Activated CD8-positive, alpha-beta memory T cell treated with anti-CD3 and anti-CD28 coated beads for 24 hours (primary cell): ENCODE measurements at places on chromosomes 3 and 15.

DNA sequence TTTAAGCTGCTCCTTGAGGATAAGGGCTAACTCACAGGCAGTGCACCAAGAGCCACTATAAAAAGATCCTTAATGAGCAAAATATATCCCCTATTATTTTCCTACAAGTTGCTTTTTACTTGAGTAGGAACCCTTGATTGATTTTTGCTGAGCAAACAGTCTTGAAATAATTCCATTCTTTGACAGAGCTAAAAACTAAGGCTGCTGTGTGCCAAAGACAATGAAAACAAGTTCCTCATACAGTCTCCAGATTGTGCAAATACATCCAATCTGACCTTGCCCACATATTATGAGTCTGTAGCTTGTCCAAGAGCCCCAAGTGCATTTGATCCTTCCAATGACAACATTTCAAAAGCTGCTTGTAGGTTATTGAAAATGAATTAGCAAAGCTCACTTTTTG is 15.0 kb downstream of the PRKAR2A start:
- DNase-seq = no peak

DNA sequence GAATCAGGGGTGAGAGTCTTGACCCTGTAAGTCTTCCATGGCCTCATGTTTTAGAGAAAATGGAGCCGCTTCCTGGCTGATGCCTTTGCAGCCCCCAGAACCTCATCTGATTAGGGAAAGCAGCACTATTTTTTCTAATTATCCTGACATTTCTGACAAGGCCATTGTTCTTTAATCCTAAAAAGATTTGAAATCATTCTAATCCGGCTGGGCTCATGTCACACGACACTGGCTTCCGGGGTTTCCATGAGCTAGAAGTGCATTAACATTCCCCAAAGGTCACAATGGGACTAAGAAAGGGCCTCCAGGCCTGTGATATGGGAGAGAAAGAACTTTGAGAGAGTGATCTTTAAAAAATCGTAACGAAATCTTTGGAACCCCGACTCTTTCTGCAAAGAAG is 33.1 kb downstream of the RBP2 start:
- DNase-seq = no peak

- DNase-seq = no peak
Observed at GRCh38 chr15:35444557-35445204, 101.3 kb downstream of the DPH6 start.

- no peak for DNase-seq
Observed at GRCh38 chr15:86384186-86384585, 304.5 kb downstream of the AGBL1 start.

DNA sequence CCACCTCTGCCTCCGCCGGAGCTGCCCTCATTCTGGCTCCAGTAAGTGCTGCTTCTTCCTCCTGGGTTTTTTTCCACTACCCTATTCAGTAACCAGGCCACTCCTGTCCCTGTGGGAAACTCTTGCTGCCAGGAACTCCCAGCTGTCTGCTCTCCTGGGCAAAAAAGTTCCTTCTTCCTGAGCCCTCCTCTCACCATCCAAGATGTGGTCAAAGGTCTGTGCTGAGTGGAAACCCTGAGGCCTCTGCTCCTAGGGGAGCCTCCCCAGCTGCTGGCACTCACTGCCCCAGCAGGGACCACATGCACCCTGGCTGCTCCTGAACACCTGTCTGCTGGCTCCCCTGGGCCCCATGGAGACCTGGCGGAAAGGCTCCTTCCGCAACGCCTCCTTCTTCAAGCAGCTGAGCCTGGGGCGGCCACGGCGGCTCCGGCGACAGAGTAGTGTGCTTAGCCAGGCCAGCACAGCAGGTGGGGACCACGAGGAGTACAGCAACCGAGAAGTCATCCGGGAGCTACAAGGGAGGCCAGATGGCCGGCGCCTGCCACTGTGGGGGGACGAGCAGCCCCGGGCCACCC is 454 bp downstream of the C15orf62 start:
- DNase-seq = no peak

DNA sequence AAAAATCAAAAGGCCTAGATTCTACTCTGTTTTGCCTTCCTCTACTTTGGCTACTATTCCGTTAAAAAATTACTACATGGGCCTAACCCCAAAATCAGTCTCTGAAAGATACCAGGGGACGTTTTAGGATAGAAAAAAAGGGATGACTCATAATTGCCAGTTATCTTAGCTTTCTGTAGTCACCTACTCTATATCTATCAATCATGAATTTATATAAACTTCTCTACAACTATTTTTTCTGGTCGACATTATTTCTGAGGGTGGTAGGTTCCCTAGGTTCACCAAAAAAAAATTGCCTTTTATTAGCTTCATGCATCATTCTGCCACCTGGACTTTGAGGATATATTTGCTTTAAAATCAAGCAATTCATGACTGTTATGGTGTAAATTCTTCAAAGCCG is 36.5 kb downstream of the RAF1 start:
- DNase-seq = no peak

DNA sequence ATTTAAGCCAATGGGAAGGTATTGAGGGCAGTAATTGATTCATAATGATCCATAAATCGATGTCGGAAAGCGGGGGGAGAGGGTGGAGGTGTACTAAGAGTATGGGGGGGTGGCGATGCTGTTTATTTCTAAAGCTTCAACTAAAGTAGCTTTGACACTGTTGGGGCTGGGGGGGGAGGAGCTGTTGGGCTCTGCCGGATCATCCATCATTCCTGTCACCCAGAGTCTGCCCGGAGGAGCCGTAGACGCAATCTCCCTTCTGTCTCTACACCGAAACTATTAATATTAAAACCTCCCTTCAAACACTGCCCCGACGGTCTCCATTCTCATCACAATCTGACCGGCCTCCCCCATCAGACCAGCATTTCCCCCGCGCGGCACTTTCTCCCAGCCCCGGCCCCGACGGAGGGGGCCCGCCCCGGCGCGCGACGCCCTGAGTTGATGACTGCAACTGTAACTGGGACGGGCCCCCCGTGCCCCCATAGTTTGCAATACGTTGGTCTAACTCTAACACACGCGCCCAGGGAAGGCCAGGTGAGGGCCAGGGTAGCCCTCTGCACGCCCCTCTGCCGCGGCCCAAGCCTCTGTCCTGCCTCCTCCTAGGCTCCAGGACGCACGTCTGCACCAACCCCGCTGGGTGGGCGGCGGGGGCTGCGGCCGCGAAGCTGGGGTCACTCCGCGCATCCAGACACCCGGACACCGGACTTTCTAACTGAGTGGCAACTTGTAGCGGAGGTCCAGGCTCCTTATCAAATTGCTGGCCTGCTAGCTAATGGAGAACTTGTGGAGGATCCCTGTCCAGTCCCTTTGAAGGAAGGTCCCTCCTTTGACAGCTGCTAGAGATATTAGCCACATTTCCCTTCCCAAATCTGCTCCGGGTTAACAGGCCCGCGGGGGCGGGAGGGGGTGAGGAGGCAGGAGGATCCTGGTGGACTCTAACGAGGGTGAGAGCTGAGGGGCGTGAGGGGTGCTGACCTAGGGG is 212.0 kb downstream of the MEIS2 start:
- DNase-seq = no peak

DNA sequence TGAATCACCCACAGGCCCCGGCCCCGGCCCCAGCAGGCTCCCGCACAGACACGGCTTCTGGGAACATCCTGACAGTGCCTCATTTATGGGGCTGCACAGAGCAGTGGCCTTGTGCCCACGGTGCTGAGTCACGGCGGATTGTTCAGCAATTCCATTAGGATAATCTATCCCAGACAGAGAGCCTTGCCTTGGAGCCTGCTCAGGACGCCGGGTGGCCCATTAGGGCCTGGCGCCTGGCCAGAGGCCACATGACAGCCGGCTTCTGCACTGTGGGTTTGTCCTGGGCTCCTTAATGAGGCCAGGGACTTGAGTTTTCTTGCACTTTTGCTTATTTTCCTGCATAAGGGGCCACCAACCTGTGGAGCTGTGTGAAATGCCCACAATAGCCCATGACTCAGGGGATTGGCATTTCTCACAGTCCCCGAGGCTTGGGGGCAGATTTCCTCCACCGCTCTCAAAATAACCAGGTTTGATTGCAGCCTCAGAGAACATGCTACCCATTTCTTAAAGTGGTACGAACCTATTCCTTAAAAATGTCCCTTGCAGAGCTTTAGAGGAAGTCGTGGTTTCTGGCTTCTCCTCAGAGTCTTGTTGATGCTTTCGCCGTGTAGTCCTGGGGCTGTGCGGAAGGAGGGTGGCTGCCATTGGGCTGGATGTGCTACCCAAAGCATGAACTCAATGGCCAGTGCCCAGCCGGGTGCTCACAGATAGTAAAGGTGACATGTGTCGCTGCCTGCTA is 19.0 kb downstream of the SYNM start:
- no peak for DNase-seq

GRCh38 chr3:119601154-119601553 is 3.5 kb downstream of the PLA1A start:
- DNase-seq = no peak

DNA sequence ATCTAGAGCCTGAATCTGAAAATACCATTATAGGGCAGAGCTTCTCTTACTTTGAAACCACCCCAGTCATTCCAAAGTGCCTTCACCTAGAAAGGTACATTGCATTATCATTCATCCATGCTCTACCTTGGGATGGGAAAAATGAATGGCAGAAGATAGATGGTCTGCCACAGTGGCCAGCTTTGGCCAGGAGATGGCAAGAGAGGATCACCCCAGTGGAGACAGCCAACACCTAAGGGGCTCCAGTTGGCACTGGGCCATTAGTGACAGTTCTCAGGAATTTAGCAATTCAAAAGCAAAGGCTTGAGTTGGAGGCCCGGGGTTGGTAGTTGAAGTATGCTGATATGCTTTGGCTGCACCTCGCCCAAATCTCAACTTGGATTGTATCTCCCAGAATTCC is 253.6 kb upstream of the MRPL3 start:
- no peak for DNase-seq

DNA sequence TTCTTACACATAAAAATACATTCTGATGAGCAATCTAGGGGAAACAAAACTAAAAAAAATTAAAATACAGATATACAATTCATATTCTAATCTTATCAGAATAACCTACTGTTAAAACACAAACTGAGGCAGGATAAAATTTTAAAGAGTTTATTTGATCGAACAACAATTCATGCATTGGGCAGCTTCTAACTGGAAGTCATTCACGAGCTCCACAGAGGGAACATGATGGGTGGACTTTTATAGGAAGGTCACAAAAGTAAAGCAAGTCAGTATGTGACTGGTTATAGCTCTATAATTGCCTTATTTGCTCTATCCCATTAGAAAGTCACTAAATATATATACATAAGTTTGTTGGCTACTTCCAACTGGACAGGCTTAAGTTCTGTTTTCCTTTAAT is 1057.5 kb upstream of the CFAP20DC start:
- DNase-seq = no peak

DNA sequence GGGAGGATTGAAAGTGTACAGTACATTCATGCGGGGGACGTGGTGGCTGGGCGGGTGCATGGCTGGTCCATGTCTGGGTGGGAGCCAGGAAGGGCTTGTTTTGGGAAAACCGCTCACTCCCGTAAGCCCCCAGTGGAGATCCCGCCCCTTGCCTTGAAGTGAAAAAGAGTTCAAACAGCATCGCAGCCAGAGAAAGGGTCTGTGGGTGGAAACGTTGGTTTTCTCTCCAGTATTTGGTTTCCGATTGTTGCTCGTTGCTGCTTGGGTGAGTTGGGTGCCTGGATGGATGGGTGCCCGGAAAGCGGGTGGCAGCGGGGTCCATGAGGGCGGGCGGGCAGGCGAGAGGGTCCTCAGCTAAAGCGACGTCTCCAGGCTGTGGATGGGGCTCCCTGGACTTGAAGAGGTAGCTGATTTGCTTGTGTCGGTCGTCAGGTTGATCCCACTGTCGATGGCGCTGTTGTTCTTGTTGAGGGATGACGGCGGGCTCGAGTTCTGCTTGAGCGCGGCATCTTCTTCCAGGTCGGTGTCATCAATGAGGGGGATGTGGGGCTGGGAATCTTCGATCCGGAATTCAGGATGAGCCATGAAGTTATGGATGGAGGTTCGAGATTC is 7.7 kb upstream of the SEC13 start:
- no peak for DNase-seq

DNA sequence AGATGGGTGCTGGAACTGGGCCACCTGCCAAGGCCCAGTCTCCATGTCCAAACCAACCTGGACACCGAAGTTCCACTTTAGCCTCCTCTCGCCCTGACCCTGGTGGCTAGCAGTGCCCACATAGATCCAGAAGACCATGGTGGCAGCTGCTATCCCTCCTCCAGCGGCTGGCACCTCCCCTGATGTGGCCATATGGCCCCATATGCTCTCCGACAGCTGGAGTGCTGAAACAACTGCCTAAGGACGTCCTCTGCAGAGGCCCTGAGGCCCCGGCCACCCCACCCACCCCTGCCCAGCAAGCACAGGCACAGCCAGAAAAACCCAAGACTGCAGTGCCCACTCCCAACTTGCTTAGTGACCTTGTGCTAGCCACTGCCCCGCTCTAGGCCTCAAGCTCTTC is 182.3 kb upstream of the LINGO1 start:
- no peak for DNase-seq

DNA sequence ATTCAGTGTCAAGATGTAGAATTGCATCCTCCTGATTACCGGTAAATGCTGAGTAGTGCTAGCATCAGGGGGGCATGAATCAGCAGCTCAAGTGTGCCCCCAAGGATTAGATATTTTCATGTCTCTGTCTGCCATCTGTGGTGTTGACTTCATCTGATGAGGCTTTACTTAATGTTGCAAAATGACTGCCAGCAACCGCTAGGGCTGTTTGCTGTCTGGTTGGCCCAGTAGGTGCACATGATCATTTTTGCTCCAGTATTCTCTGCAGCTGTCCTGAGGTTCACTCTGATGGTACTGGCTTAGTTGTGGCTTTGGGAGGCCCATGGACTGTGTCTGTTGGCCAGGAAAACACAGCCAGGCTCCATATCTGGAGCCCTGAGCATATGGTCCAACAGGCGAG is 316.4 kb downstream of the SOX2 start:
- no peak for DNase-seq

GRCh38 chr3:190941694-190942260 is 79.3 kb upstream of the GMNC start:
- no peak for DNase-seq

GRCh38 chr15:43249699-43250203 is 17.0 kb downstream of the TGM5 start:
- no peak for DNase-seq

DNA sequence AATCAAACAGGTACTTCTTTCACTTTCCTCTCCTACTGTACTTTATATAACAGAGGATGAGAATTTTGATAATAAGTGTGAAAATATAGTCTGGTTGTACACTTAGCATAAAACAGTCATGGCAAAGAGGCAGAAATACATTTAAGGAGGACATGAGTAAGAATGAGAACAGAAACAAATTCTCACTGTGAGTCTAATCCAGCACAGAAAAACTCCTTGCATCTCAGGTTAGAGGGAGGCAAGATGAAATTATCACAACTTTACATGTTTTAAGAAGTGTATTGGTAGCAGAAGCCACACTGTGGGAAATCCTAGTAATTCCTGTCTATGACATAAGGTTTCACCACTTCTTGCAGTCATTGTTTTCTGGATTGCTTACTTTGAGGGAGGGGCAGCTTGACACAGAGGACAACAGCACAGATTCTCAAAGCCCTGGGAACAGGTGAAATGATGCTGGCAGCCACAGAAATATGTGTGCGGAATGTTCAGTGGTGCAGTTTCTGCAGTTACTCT is 733.6 kb upstream of the GBE1 start:
- no peak for DNase-seq

GRCh38 chr3:43390255-43390588 is 103.9 kb downstream of the SNRK start:
- no peak for DNase-seq

- no peak for DNase-seq
Observed at GRCh38 chr15:43241100-43241499, 20.3 kb upstream of the EPB42 start.
